ENCODE measurements at places on chromosomes 12 and 14.

GRCh38 chr14:101232340-101233020 is 328.8 kb upstream of the DIO3 start:
- no peak for DNase-seq

GRCh38 chr12:2679068-2679815 is 115.5 kb upstream of the FKBP4 start:
- no peak for DNase-seq

DNA sequence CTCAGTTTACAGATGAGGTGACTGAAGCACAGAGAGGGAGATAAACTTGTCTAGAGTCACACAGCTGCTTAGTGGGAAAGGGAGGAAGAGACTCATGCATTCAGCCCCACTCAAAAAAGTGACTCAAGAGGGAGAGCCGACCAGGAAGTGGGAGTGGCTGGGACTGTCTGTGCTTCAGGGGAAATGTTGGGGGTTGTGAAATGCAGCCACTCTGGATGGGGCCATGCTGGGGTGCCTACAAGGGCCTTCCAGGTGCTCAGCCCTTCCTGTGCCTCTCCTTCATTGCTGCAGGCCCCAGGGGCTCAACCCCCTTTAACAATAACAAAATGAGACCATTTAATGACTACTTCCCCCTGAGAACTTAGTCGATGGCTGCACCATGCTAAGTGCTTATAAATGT is 41.8 kb downstream of the CACNA1C start:
- DNase-seq, result no peak

- DNase-seq, result peak; percentile 22
Observed at GRCh38 chr12:46459861-46460545, 87.4 kb upstream of the SLC38A2 start.

All from CD4-positive, alpha-beta T cell treated with Interleukin-17A for 1 hour (primary cell).